H54 (cell line): ENCODE measurements at places on chromosomes 7 and 10.

DNA sequence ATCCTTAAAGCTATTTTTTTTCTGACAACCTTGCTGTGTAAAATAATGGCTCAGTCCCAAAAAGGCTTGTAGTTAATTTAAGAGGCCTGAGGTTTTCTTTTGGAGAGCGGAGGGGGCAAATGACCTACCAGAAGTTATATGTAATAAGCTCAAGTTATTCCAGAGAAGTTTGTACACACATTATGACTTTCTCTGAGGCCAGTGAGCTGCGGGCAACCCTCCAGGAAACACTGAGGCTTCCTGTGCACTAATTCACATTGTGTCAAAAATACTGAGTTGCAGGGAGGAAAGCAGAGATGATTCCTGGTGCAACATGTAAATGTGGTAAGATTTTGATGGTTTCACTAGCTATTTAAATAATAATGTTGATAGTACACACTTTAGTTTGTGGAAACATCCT, 188.6 kb downstream of the DIP2C start:
- DNase-seq: no peak

- no peak for DNase-seq
Observed at GRCh38 chr7:100118388-100119071, 628 bp downstream of the TAF6 start.

- DNase-seq: peak; percentile 58
Observed at GRCh38 chr10:69636626-69637605, 6.9 kb downstream of the FAM241B start.

DNA sequence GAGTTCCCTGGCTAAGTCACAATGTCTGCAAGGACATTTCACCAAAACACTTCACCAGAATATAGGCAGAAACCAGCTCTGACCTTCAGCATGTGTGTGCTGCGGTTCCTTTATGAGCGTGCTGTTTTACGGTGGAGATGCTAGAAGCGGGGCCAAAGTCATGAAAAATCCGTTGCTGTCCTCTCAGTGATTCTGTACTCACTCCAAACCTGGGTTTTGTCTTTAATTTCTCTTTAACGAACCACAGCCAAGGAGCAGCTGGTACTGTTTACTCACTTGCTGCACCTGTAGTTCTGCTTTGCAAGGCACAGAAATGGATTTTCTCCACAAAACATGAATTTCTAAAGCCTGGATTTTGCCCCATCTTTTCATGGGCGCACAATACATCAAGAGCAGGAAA, 639.9 kb downstream of the PHTF2 start:
- no peak for DNase-seq

GRCh38 chr7:66629222-66630062, 761 bp downstream of the KCTD7 start:
- DNase-seq: no peak

GRCh38 chr7:73330772-73331171, 2.8 kb downstream of the FKBP6 start:
- DNase-seq: no peak

DNA sequence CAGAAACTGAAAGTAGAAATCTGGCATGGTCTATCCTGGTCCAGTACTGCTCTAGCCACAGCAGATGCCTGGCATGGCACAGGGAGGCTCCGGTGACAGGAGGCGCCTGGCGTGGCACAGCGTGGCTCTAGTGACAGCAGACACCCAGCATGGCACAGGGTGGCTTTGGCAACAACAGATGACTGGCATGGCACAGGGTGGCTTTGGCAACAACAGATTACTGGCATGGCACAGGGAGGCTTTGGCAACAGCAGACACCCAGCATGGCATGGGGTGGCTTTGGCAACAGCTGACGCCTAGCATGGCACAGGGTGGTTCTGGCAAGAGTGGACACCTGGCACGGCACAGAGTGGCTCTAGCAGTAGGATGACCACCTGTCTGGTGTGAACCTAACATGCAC, 480.5 kb upstream of the FOXK1 start:
- no peak for DNase-seq

GRCh38 chr10:30188101-30188500, 128.7 kb upstream of the JCAD start:
- no peak for DNase-seq

- no peak for DNase-seq
Observed at GRCh38 chr7:79436378-79436777, 17.1 kb downstream of the MAGI2 start.

- no peak for DNase-seq
Observed at GRCh38 chr10:70982443-70982842, 94.1 kb upstream of the PCBD1 start.

DNA sequence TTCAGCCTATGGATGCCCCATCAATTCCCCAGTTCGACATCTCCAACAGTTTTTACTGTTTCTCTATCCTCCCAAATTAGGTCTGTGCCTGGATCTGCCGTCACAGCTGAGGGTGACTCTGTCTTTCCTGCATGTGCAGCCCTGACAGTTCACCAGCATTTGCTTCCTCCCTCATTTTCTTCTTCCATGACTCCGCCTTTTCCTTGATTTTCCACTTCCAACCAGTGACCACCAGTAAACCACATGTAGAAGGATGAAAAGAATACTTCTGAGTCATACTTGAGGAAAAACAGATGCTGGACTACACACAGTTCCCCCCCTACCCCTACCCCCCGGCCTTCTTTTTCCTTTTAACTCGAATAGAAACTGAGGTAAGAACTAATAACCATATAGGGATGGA, 311.8 kb upstream of the POM121L12 start:
- no peak for DNase-seq

DNA sequence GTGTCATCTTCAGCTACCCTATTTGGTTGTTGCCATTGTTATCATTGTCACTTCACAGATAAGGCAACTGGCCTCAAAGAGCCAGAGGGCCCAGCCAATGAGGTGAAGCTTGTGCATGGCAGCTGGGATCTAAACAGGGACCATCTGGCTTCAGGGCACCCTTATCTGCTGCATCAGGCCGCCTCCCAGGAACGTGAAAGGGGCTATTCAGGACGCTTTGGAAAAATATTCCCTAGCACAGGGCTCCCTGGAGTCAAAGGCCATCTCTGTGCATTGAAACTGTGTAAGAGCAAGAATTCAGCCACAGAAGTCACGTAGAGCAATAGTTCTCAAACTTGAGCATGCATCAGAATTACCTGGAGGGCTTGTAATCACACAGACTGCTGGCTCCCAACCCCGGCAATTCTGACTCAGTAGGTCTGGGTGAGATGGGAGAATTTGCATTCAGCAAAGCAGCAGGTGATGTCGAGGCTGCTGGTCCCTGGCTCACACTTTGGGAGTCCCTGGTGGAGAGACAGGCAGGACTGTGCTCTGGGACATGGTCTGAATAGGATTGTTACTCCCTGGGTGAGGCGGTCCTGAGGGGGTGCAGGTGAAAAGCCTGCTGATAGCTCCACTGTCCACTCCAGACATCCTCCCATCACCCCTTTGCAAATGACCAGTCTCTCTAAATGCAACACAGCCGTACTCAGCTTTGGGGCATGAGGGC, 21.5 kb upstream of the PLEKHA1 start:
- no peak for DNase-seq

- peak; percentile 68 for DNase-seq
Observed at GRCh38 chr10:5659702-5660528, 6.5 kb downstream of the ASB13 start.

GRCh38 chr7:89104748-89105685, 309.5 kb upstream of the TEX47 start:
- no peak for DNase-seq

DNA sequence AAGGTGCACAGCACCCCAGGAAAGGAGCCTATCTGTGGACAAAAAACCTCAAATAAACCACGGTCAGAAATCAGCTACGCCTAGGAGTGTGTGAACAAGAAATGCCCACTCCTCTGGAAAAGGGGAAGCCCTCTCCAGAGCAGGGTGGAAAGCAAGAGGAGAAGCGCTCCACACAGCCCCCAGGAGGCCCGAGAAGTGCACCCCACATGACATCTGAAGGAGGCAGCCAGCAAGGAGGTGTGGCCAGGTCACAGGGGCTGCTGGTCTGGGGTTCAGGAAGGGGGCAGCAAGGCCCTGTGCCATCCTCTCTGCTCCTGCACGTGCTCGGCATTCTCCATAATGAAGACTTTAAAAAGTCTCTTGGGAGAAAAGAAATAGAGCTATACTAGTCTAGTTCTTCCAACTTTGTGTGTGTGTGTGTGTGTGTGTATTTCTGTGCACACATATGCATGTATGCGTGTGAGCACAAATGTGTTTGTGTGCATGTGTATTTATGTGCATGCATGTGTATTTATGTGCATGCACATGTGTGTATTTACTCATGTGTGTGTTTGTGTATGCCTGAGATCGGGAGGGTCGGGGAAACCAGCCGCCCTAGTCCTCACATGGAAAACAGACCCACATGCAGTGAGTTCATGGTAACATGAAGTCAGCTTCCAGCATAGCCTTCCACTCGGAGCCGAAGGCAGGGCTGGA, 76.5 kb downstream of the TNS3 start:
- DNase-seq: no peak

GRCh38 chr10:48364659-48365405, 58.4 kb downstream of the MAPK8 start:
- DNase-seq: no peak

GRCh38 chr7:147570390-147570789, 1020.2 kb upstream of the C7orf33 start:
- no peak for DNase-seq
